NCI-H460 (cell line): ENCODE measurements at places on chromosomes 13 and 19. TPM values are rescaled to one million over a fixed set of nuclear protein-coding genes. Genes with fewer than 3 reads are reported as not detected.

ZNF761 gene
- total RNA-seq, result 7.5 and 10.5 TPM in 2 replicates

SPRY2 gene
- 11.2 and 13.8 TPM in 2 replicates for total RNA-seq

MATK gene
- not detected in 2 replicates for total RNA-seq

CYP2A6 gene
- not detected in 2 replicates for total RNA-seq

ZNF681 gene
- 0.02 TPM in 1 of 2 replicates, not detected in the other for total RNA-seq

CEACAM20 gene
- not detected in 2 replicates for total RNA-seq

MRPL34 gene
- 55.1 and 60.1 TPM in 2 replicates for total RNA-seq

ZNF823 gene
- 0.10 TPM in 1 of 2 replicates, not detected in the other for total RNA-seq

CYP2F1 gene
- total RNA-seq, result not detected in 2 replicates

ZNF497 gene
- total RNA-seq, result 2.1 TPM in 2 replicates

RNF17 gene
- not detected in 2 replicates for total RNA-seq

FFAR3 gene
- total RNA-seq, result not detected in 2 replicates

CRX gene
- not detected in 2 replicates for total RNA-seq

TUBA3C gene
- total RNA-seq, result not detected in 2 replicates

ATP4B gene
- total RNA-seq, result not detected in 2 replicates

PGLYRP1 gene
- not detected in 2 replicates for total RNA-seq

ZNF625 gene
- not detected in 2 replicates for total RNA-seq

TMEM255B gene
- 0.02 TPM in 1 of 2 replicates, not detected in the other for total RNA-seq

RASAL3 gene
- not detected in 2 replicates for total RNA-seq

LRRC8E gene
- total RNA-seq, result 4.6 and 5.2 TPM in 2 replicates

CRLF1 gene
- total RNA-seq, result 91.3 and 109 TPM in 2 replicates

UNC13A gene
- total RNA-seq, result 0.69 and 0.84 TPM in 2 replicates

PEG3 gene
- 0.07 TPM in 1 of 2 replicates, not detected in the other for total RNA-seq

CEACAM7 gene
- not detected in 2 replicates for total RNA-seq

MEIOSIN gene
- not detected in 2 replicates for total RNA-seq

SOHLH2 gene
- total RNA-seq, result 0.32 and 0.64 TPM in 2 replicates

FAM124A gene
- total RNA-seq, result 1.7 and 2.9 TPM in 2 replicates

CD209 gene
- not detected in 2 replicates for total RNA-seq

ZIC2 gene
- total RNA-seq, result 4.2 and 4.4 TPM in 2 replicates

TTYH1 gene
- not detected in 2 replicates for total RNA-seq

FXYD7 gene
- not detected in 2 replicates for total RNA-seq

SYNE4 gene
- 0.22 and 0.26 TPM in 2 replicates for total RNA-seq

URAD gene
- total RNA-seq, result not detected in 2 replicates

SNRPD2 gene
- total RNA-seq, result 213 and 246 TPM in 2 replicates

RNF113B gene
- not detected in 2 replicates for total RNA-seq

ZNF429 gene
- total RNA-seq, result 1.4 and 1.5 TPM in 2 replicates

BEST2 gene
- total RNA-seq, result 0.22 TPM in 1 of 2 replicates, not detected in the other

MAB21L1 gene
- total RNA-seq, result not detected in 2 replicates
